ENCODE measurements at places on chromosomes 7 and 10. TPM values are rescaled to one million over a fixed set of nuclear protein-coding genes. Genes with fewer than 3 reads are reported as not detected.

UCMA gene
- total RNA-seq = not detected

PRKG1 gene
- total RNA-seq = 27.2 TPM

SPRN gene
- total RNA-seq = 13.1 TPM

LIPK gene
- total RNA-seq = not detected

SUN1 gene
- total RNA-seq = 335 TPM

DYDC1 gene
- not detected for total RNA-seq

OR2A14 gene
- not detected for total RNA-seq

BLNK gene
- total RNA-seq = 1.3 TPM

GRM3 gene
- 133 TPM for total RNA-seq

MCU gene
- 39.1 TPM for total RNA-seq

TRAPPC14 gene
- 19.7 TPM for total RNA-seq

OR2A1 gene
- not detected for total RNA-seq
